ENCODE measurements at places on chromosomes 6 and 20.
A peak's percentile ranks its signal among the peaks of the same experiment; 100 is the strongest.

- DNase-seq = no peak
Observed at GRCh38 chr20:54194724-54195438, 13.0 kb upstream of the PFDN4 start.

GRCh38 chr20:16747291-16747811, 807 bp upstream of the OTOR start:
- no peak for DNase-seq

GRCh38 chr20:24773751-24774201, 175.3 kb upstream of the CST7 start:
- DNase-seq = no peak

- DNase-seq = no peak
Observed at GRCh38 chr20:52305024-52305645, 113.6 kb upstream of the ZFP64 start.

DNA sequence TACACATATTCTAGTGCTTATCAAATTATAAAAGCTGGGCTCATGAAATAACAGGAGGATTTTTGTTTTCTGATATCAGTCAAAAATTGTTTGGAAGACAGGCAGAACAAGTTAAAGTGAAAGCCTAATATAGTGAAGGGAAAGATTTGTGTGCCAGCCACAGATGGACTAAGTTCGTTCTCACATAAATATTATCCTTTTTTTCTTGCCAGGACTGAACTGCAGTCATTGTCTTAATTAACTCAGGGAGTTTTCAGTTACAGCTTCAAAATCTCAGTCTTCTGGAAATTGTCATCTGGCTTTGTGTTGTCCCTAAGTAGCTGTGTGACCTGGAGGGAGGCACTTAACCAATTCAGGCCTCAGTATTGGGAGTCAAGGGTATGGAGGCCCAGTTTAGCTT, 40.7 kb downstream of the PLCB4 start:
- no peak for DNase-seq

DNA sequence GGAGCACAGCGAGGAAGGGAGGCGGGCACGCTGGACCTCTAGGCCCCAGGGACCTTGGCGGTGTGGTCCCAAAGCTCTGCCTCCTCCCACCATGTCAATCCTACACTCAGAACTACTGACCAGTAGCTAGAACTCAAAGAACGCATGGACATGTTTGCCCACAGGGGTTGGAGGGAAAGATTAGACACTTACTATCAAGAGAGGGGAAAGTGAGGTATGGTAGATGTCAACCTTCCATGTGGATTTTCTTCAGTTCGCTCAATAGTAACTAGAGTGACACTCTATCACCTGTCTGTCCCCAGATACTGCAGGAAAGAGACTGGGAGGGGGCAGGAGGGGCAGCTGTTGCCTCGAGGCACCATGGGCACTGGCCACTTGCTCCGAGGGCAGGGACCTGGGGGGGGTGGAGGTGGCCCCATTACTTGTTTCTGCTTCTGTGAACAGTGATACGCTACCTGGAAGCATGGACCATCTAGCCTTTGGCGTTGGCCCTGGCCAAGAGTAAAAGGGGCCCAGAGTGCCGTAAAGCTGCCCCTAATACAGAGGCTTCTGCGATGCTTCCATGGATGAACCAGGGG, 912 bp upstream of the DIDO1 start:
- DNase-seq = no peak

DNA sequence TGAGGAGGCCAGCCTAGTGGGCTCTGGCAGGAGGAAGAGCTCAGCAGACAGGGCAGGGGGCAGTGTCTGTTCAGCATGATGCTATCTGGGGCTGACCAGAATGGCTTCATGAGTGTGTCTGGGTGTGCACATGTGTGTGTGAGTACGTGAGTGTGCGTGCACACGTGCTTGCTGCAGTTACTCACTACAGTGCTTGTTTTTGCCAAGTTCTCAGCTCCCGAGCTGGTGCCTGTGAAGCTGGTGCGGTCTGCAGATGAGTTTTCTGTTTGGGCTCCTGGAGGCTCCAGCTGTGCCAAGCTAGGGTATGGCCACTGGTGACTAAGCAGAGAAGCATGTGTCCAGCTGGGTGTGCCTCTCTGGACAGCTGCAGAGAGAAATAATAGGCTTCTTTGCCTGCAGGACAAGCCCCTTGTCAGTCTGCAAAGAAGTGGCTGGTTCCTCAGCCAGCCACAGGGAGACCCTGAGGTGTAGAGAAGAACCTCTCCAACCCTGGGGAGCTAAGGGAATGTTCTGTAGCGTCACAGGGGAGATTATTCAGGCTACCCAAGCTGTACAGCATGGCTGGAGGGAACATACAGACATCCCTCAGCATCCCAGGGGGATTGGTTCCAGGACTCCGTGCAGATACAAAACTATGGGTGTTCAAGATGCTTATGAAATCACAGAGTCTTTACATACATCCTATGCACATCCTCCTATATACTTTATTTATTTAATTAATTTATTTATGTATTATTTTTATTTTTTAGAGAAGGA, 40.2 kb upstream of the FAM50B start:
- DNase-seq = peak; percentile 19

DNA sequence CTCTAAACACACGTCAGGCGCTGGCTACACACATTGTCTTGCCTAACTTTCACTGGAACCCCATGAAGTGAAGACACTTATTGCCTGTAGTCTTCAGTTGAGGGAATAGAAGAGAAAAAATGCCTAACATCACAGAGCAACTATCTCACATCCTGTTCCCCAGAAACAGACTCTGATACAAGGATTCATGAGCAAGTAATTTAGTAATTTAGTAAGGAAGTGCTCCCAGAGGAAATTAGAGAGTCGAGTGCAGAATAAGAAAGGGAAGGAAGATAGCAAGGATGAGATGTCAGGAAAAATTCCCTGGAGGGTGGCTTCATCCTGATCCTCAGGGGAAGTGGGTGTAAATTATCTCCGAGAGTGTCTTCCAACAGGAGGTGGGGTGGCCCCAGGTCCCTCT, 104.0 kb downstream of the FOXA2 start:
- DNase-seq = no peak

- DNase-seq = no peak
Observed at GRCh38 chr6:121557146-121557940, 121.9 kb downstream of the GJA1 start.

GRCh38 chr6:137958811-137959565, 91.9 kb downstream of the TNFAIP3 start:
- DNase-seq = no peak

DNA sequence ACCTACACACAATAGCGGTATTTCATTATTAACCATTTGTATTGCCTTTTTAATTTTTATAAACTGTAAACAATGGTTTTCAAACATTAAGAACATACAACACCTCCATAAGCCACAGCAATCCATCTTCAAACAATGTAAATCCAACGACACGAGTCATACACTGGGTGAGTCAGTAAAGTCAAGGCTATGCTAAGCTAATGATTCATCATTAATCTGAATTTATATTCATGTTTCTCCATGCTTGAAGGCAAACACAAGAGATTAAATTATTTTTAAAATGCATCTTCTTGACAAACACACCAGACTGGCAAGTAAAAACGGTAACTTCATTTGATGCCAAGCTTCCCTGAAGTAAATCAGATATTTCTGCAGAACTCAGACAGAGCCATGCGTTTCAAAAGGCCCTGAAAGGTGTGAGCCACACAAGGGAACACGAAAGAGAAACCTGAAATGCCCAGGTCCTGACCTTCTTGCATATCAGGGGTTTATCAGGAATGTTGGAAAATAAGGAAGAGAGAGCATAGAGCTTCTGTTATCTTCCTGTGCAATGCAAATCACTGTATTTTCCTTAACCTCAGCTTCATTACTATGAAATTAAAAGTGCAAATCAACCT, 162.5 kb downstream of the ALDH8A1 start:
- DNase-seq = no peak

GRCh38 chr6:14597090-14597489, 479.5 kb downstream of the CD83 start:
- no peak for DNase-seq

GRCh38 chr6:127342296-127342945, 988 bp downstream of the ECHDC1 start:
- DNase-seq = no peak

- DNase-seq = no peak
Observed at GRCh38 chr6:117917176-117917575, 10.1 kb downstream of the SLC35F1 start.

DNA sequence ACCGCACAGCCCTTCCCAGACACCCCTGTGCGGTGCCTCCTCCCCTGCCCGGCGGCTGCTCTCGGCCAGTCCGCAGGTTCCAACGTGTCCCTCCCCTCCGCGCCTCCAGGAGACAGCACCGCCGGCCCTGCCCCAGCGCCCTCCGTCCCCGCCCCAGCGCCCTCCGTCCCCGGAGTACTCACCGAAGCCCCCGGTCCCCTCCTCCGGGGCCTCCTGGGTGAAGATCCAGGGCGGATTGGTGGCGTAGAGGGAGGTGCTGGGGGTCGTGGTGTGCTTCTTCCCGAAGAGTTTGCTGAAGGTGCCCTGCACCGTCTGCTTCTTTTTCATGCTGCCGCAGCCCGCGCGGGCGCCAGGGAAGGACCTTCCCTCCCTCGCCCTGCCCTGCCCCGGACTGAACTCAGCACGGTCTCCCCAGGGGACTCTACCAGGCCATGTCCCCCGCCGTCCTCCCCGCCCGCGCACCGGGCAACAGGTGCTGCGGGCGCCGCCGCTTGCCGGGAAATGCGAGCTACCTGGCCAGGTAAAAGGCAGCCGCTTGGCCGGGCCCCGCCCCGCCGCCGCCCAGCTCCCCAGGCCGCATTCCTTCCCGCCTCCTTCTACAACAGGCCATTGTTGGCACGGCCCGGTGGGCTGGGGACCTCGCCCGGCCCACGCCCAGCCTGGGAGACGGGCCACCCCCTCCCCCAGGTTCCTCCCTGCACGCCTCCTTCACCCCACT, at the start of gene C6orf132:
Gene C6orf132, minus strand, starts transcription at position 503 of the 718 bp plus-strand sequence. Its CDS starts 176 bp downstream, at position 327.
- no peak for DNase-seq

DNA sequence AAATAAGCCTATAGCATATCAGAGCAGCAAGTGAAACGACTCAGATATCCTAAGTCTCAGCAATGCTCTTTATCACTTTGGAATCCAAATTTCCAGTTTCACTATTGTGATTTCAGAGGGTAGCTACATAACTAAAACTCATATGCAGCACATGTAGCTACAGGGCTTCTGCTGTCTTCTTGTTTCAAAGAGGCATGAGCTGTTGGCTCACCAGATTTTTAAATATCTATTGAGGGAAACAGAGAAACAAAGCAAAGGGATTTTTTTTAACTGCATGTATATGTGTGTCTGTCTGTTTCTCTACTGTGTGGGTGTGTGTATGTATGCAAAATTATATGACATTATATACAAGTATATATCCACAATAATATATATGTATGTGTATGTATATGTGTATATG, 258.4 kb downstream of the HDGFL1 start:
- DNase-seq = no peak

DNA sequence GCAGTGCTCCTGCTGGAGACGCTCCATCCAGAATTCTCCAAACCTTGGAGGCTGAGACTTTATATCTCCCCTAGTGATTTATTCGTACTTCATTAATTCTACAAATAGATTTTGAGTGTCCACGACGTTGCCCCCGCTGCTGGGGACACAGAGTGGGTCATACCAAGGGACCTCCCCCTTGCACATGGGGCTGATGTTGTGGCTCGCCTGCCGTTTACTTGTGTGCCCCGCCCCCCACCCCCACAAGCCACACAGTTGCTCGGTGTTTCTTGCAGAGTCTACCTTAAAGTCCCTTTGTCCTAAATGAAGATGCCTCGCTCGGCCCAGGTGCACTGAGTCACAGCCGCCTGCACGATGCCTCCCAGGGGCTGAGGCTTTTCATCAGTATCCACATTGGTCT, 20.3 kb upstream of the SMOC2 start:
- DNase-seq = no peak

GRCh38 chr20:63941282-63942081, 14.7 kb downstream of the UCKL1 start:
- DNase-seq = no peak

- no peak for DNase-seq
Observed at GRCh38 chr6:89410231-89410761, 1.8 kb downstream of the RRAGD start.

- DNase-seq = no peak
Observed at GRCh38 chr6:136089876-136090275, 160.2 kb downstream of the MTFR2 start.

DNA sequence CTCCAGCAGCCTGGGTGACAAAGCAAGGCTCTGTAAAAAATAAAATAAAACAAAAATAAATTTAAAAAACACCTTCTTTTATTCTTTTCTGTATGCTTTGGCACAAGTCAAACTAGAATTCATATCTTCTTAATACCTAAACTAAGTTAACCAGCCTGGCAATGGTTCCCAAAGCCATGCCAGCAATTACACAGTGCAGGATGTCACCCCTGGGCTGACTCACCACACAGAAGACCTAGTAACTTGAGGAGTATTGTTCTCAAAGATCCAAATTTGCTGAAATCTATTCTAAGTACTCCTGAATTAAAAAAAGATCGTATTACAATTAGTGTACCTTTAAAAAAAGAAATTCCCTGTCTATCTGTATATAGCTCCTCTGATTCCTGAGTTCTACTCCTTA, 162.7 kb upstream of the SGK1 start:
- no peak for DNase-seq

- DNase-seq = peak; percentile 33
Observed at GRCh38 chr20:49320460-49320859, 42.6 kb upstream of the ZNFX1 start.

DNA sequence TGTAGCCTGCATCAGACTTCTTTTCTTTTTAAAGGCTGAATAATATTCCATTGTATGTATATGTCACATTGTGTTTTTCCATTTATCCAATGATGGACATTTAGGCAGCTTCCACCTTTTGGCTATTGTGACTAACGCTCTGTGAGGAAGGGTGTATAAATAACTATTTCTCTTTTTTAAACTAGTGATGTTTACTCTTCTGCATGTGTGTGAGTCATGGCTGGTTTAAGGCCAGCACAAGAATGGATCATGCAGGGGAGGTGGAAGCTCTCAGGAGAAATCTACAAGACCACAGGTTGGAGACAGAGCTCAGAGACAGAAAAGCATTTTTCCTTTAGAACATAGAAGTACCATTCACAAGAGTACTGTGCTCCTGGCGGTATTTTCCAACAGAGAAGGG, 307.2 kb downstream of the SOX4 start:
- DNase-seq = no peak

DNA sequence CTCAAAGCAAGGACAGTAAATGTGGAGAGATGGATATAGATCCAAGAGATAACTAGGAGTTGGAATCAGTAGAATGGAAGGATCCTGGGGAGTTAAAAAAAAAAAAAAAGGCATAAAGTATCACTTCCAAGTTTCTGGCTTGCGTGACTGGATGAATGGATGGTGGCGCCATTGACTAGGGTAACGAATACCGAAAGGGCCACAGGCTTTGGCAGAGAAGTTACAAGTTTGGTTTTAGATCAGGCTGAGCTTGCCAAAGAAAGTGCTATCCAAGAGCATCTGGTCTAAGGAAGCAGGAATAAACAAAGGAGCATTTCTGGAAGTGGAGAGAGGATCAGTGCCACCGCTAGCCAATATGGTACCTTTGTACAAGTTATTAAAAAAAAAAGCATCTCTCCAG, 17.5 kb downstream of the L3MBTL1 start:
- DNase-seq = no peak

- DNase-seq = no peak
Observed at GRCh38 chr6:155212616-155213380, 51.0 kb upstream of the CLDN20 start.

GRCh38 chr6:85669735-85670194, 27.1 kb upstream of the SYNCRIP start:
- DNase-seq = no peak
